Gastroesophageal sphincter (tissue), 4 donors: ENCODE measurements at places on chromosomes 1 and 21. TPM values are rescaled to one million over a fixed set of nuclear protein-coding genes. Genes with fewer than 3 reads are reported as not detected.
A peak's percentile ranks its signal among the peaks of the same experiment; 100 is the strongest.

- peak; percentile 60 for ATAC-seq
Measured at GRCh38 chr1:165144757-165145397, 211.6 kb downstream of the LMX1A start.

The CACNA1S gene
- not detected for total RNA-seq

GRCh38 chr1:40971966-40972365, 7.5 kb upstream of the CTPS1 start:
- ATAC-seq, result no peak

DNA sequence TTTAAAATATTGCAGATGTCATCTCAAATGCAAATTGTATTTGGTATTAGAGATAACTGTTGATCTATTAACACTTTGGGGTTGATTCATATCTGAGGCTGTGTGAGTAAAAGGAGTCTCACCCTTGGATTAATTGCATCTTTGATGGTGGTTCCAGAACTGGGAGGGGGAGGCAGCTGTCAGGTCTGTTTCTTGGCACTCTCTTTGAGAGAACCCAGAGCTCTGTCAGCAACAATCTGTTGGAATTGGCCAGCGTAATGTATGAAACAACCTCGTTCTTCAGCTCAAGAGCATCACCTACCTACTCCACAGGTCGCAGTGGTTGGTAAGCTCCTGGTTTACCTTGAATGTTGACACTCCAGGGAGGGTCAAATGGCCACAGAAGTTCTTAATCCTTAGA, 424.1 kb downstream of the CAMTA1 start:
- no peak for ATAC-seq

GRCh38 chr1:107297681-107298080, 156.8 kb downstream of the NTNG1 start:
- ATAC-seq, result no peak

The DTL gene
- total RNA-seq, result 0.08 TPM

DNA sequence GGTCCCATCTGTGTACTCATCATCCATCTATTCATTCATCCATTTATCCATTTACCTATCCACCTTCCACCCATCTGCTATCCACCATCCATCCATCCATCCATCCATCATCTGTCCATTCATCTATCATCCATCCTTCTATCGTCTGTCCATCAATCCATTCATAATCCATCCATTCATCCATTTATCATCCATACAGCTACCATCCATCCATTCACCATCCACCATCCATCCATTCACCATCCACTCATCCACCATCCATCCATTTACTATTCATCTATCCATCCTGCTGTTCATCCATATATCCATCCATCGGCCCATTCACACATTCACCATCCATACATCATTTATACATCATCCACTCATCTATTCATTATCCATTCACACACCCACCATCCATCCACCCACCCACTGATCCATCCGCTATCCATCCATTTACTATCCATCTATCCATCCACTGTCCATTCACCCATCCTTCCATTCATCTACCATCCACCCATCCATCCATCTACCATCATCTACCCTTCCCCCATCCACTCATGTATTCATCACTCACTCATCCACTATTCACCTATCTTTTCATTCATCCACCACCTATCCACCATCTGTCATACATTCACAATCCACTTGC, 96.4 kb downstream of the TRIM11 start:
- no peak for ATAC-seq

The LAMC1 gene
- total RNA-seq, result 363 TPM

The ZNF648 gene
- total RNA-seq, result not detected

The HYI gene
- 116 TPM for total RNA-seq

DNA sequence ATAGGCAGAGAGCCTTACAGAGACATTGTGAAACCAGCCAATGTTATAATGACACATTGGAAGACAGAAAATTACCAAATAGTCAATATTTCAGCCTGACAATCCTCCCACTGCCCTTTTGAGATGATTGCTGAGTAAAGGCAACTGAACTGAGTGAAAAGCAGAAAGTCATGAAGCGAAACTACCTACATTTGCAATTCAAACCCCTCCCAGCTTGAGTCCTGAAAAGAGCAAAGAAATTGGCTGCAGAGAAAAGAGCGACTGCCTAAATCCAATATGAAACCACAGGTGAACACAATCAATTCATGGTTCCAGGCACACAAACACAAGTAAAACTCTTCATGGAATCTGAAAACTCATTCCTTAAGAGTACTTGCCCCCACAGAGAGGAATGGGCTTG, 143.4 kb upstream of the CHRM3 start:
- no peak for ATAC-seq

DNA sequence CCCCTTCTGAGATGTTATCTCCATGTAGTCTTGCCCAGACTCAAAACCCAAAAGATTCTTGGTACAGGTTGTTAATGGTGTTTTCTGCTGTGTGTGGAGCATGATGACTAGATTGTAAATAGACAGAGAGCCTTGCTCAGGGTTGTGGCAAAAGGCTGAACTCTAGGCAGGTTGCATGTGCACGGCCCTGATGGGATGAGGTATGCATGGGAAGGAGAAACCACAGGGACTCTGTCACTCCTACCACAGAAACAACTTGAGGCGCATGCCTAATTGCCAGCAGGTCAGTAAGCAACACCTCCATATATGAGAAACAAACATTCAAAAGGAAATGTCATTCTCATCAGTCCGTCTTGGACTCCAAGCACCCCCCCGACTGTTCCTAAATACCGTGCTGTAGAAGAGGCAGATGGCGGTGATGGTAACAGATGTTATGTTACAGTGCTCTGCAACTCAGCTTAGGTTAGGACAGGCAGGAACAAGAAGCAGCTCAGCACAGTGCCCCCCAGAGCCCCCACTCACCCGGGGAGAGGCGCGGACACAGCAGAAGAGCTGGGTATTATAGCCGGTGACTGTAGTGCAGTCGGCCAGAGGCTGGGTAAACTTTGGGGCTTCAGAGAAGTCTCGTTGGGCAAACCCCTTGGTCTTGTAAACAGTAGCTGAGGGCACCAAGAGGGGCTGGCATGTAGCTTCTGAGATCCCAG, 10.9 kb downstream of the MYBPHL start:
- no peak for ATAC-seq

DNA sequence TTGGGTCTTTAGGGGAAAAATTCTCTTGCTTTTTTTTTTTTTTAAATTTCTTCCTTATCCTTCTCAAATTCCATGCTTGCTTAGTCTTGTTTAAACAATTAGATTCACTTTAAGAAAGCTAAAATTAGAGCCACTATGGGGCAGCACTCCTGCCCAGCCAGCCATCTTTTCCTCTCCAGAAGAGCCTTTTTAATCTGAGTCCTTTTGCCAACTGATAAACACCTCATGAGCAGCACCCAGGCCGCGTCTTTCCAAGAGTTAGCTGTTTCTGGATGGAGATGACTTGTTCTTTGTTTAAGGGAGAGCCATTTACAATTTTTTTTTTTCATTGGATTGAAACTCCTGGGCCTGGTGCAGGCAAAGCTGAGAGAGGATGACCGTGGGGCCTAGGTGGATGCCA, 53.3 kb upstream of the TSPAN2 start:
- no peak for ATAC-seq

The KPRP gene
- total RNA-seq, result 0.12 TPM

DNA sequence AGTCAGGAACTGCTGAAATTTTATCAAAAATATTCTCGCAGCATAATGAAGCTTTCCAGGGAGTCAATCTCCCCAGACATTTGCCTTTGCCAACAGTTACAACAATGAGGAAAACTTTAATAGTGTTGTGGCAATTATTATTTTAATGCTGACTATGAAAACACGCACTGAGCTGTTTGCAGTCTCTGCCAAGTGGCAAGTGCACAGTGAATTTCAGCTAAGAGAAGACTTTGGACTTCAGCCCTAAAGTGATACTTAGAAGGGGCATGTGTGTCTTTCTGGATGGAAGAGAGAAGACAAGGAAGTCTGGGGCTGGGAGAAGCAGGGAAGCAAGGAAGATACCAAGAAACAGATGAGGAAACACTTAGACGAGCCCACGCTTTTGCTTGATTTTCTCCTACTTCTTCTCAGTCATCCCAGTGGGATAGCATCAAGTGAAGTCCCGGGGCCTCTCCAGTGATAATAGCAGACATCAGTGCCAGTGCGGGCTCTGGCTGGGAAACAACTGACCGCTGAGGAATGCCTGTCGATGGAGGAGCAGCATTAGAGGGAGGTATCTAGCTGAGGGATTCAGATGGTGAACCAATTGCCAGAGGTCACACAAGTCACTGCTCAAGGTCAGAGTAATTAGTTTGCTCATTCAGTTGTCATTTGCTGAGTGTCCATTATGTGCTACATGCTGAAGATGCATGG, 196.3 kb downstream of the TTLL7 start:
- no peak for ATAC-seq

GRCh38 chr1:184941735-184942134, 32.6 kb downstream of the NIBAN1 start:
- no peak for ATAC-seq

DNA sequence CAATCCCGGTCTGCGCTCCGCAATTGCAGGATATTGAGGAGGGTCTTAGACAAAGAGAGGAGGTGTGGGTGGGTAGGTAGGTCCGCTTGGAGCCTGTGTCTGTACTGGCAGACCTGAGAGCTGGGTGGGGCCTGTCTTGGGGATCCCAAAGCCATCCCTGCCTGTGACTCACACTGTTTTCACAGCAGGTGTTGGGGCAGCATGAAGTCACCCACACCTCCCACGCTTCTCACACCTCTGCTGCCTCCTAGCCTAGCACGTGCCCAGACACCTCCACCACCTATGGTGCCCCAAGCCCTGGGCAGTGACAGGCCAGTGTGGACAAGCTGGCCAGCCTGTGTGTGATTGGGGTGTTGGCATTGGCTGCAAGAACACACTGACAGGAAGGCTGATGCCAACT, 65.7 kb upstream of the ECE1 start:
- ATAC-seq, result no peak

The TAF12 gene
- 12.4 TPM for total RNA-seq

The DENND2D gene
- 6.6 TPM for total RNA-seq

DNA sequence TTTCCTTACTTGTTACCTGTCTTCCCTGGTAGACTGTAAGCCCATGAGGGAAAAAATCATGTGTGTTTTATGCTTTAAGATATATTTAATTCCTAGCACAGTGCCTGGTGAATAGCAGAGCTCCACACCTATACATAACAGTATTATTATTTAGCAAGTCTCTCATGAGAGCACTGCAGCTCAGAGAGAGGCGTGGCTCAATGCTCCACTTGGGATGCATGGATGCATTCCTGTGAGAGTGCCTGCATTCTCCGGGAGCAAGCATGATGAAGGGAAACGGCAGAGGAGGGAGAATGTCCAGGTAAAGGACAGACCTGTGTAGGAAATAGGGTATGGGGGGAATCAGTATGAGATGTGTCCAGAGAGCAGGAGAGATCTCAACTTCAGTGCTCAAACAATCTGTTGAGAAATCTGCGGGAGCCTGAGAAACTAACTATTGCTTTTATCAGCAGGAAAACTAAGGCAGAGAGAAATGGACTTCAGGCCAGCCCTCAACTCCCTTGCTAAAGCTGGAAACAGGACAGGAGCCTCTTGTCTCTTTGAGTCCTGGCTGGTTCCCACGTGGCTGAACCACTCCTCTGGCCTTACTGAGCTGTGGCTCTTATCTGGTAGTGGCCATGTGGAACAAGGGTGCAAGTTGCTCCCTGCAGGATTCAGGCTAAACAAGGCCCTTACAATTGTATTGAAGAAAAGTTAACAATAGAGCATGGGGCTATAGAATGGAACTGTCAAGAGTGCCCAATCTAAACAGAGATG, 113.1 kb downstream of the KCNN3 start:
- ATAC-seq, result no peak

The RIPK4 gene
- total RNA-seq, result 0.93 TPM

DNA sequence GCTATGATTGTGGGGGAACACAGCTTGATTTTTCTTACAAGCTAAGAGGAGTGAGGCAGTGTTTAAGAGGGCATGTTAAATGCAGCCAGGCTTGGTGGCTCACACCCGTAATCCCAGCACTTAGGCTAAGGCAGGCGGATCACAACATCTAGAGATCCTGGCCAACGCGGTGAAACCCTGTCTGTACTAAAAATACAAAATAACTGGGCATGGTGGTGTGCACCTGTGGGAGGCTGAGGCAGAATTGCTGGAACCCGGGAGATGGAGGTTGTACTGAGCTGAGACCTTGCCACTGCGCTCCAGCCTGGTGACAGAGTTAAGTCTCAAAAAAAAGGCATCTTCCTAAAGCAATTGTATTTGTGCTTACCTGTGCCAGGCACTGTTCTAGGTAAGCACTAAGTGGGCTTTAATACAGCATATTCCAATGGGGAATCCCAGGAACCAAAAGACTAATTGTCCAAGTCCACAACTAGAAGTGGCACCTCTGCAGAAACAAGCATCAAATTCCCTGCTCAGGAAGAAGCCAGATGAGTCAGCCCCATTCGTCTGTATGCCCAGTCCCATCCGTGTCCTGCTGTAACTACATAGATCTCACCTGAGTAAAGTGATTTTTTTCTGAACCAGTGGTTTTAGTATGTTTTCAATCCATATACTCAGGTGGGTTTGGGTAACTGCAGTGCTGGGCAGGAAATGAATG, 4.6 kb downstream of the RCC1 start:
- no peak for ATAC-seq

DNA sequence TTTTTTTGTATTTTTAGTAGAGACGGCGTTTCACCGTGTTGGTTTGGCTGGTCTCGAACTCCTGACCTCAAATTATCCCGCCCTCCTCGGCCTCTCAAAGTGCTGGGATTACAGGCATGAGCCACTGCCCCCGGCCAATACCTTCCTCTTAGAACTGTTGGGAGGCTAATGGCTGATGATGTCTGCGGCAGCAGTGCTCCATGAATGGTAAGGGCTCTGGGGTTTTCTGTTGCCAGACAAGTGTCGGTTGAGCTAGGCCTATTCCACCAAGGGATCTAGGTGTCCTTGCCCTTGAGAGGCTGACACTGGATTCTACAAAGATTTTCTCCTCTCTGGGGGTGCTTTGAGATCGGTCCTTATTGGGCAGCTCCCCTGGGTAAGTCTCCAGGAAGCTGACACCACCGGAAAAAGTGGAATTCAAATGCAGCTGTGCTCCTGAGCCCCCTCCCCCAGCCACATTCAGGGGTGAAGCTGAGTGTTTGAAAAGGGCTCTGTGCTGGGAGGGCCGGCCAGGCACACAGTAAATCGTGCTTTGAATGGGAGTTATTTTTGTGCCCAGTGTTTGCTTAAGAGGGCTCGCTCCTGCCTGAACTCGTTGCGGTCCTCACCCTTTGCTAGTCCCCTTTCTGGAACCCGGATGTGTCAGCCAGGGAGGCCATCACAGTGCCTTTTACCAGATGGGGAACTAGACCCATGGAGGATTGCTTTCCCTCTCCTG, 5.2 kb downstream of the SOX13 start:
- no peak for ATAC-seq

DNA sequence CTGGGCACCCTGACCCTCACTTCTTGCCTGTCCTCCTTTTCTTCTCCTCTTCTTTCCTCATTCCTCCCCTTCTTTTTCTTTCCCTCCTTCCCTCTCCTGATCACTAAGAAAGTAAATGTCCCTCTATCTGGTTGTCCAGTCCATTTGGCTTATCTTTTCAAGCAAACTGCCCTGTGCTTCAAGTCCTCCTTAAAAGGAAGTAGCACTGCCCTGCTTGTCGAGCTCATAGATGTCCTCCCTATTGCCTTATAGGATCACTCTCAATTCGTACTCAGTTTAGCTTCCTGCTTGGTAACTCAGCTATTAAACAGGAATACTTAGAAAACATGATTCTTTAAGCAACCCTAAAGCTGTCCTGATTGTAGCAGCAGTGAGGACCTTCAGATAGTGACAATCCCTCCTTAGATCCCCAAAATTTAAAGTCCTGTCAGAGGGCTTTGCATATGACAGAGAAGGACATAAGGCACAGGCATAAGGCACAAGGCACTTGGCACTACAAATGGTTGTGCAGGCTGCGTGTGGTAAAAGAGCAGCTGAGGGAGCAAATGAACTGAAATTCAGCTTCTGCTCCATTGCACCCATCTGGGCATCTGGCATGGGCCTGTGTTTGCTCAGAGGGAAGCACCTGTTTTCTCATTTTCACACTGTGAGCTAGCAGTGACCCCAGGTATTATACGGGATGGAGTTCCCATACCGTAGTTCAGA, 26.1 kb upstream of the SLAMF6 start:
- no peak for ATAC-seq

The TMPRSS15 gene
- not detected for total RNA-seq
